Putamen (tissue), 1 donor: ENCODE measurements at places on chromosomes 6 and 20.

DNA sequence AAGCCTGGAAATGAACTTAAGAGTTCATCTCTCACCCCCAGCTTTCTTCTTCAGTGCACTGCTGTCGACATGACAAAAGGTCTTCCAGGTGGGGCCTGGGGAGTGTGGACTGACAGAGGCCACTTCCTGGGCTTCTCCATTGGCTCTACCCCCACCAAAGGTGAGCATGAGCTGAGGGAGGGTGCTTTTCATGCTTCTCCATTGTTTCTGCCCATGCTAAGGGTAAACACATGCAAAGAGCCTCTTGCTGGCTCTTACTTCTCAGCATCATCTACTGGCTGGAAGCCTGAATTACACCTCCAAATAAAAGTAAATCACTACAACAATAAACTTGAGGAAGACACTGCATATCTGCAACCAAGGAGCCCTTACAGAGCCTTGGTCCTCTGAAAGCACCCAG lies 227.2 kb downstream of the EPM2A start:
- DNase-seq: no peak

GRCh38 chr20:17500826-17501225 lies 30.4 kb downstream of the BFSP1 start:
- DNase-seq: no peak

GRCh38 chr20:3405696-3406358 lies 1.6 kb downstream of the DNAAF9 start:
- no peak for DNase-seq

DNA sequence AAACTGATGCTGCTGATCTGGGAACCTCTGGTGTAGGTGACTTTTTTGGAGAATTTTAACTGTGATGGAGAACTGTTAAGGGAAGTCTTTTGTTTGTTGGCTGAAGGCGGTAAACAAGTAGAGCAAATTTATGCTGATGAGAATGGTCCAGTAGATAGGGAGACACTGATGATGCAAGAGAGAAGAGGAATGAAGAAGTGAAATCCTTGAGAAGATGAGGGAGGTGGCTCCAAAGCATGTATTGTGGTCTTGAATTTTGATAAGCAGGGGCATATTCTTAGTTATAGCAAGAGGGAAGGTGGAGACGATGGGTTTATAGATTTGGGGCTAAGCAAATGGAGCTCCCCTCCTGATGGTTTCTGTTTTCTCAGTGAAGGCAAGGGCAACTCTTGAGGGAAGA lies 22.0 kb downstream of the MAPK14 start:
- DNase-seq: no peak

- DNase-seq: no peak
Measured at GRCh38 chr6:53241938-53242337, 93.3 kb upstream of the GCM1 start.

GRCh38 chr6:125831659-125832058 lies 40.9 kb downstream of the NCOA7 start:
- DNase-seq: no peak

GRCh38 chr6:90411292-90411781 lies 114.7 kb upstream of the BACH2 start:
- DNase-seq: no peak

GRCh38 chr20:36482044-36482473 lies 59.3 kb upstream of the MYL9 start:
- no peak for DNase-seq

- DNase-seq: no peak
Measured at GRCh38 chr6:16570946-16571345, 190.3 kb downstream of the ATXN1 start.

GRCh38 chr20:58401162-58401561 lies 12.1 kb downstream of the VAPB start:
- DNase-seq: no peak

DNA sequence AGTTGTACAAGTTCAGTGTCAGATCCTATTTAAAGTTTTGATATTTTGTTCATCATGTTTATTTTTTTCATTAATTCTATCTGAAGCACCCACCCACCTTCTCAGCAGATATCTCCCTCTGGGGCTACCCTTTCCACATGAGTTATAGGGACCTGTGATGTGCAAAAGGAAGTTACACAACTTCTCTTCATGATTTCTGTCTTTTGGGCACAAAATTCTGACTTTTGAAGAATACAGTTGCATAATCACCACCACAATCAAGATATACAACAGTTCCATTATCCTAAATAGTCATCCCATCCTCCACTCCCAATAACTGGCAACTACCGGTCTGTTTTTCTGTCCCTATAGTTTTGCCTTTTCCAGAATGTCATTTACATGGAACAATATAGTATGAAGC lies 13.8 kb upstream of the FUCA2 start:
- no peak for DNase-seq

- DNase-seq: no peak
Measured at GRCh38 chr6:170124150-170124549, 166.7 kb downstream of the DLL1 start.

GRCh38 chr6:83893024-83893423 lies 33.5 kb downstream of the CYB5R4 start:
- no peak for DNase-seq

- DNase-seq: no peak
Measured at GRCh38 chr20:58892932-58893224, 40.4 kb downstream of the GNAS start.

- no peak for DNase-seq
Measured at GRCh38 chr6:79713701-79714322, 82.7 kb downstream of the SH3BGRL2 start.

GRCh38 chr6:76416821-76417605 lies 344.6 kb upstream of the IMPG1 start:
- no peak for DNase-seq

GRCh38 chr20:33004141-33004751 lies at the start of gene SUN5:
SUN5 (minus strand) TSS chr20:33004433; CDS start chr20:33004340, 93 bp downstream.
- no peak for DNase-seq

DNA sequence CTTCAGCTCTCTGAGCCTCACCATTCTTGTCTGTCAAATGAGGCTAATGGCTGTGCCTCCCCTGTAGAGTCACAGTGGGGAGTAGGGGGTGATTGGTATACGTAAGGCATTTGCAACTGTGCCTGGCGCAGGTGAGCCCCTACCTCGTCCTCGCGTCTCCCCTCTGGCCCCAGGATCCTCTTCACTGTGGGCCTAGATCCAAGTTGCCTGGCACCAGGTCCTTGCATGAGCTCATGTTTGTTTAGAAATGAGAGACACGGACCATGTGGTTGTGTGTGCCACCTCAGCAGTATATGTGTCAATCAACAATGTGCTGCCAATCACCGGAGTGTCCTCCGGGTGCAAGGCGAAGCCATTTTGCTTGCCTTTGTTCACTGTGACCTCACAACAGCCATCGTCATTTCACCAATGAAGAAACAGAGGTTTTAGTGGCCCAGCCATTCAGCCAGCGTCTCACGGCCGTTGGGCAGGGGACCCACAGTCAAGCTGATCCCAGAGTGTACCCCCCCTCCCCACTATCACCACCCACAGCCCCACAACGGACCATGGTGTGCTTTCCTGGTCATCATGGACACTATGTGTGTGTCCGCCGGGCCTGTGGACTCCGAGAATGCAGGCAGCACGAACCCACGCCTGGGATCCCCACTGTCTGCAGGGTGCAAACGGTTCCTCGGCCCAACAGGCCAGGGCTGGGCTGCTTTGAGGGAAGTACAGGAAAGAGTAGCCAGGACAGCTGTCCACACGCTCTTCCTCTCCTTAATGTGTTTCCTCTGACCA lies 35.9 kb upstream of the STX16 start:
- no peak for DNase-seq

- no peak for DNase-seq
Measured at GRCh38 chr6:161137320-161137719, 136.5 kb downstream of the AGPAT4 start.

GRCh38 chr6:139325125-139325524 lies 33.3 kb upstream of the TXLNB start:
- DNase-seq: no peak
